HTR-8/SVneo (cell line): ENCODE measurements at places on chromosomes 6 and 20.

DNA sequence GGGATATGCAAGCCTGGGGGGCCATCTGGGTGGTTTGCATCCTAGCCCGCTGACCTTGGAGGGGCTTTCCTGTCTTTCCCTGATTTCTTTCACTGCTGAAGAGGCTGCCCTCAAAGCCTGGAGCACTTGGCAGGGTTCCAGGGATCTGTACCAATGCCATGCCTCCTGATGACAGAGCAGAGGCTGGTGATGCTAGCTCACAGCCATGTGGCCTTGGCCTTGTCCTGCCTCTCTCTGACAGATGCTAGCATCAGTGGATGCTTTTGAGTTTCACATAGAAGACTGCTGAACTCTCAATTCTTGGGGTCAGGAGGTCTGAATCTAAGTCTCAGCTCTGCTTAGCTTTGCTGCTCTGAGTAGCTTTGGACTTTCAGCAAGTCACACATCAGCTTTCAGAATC lies 21.9 kb upstream of the RREB1 start:
- DNase-seq, result no peak

DNA sequence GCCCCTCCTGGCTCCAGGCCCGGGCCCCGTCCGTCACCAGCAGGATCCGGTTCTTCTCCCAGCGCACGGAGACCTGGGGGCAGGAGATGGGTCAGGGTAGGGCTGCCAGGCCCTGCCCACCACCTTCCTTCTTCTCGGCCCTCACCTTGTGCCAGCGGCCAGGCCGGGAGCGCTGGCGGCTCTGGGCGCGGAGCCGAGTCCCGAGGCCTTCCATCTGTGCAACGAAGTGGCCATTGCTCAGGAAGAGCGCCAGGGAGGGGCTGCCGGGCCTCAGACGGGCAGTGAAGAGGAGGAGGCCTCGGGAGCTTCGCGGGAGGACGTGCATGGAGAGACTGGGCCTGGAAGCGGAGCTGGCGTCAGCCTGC lies 7.9 kb downstream of the ADRM1 start:
- no peak for DNase-seq

- DNase-seq, result no peak
Measured at GRCh38 chr6:101578306-101578705, 184.8 kb downstream of the GRIK2 start.

GRCh38 chr20:11588875-11589274 lies 328.8 kb upstream of the BTBD3 start:
- no peak for DNase-seq

DNA sequence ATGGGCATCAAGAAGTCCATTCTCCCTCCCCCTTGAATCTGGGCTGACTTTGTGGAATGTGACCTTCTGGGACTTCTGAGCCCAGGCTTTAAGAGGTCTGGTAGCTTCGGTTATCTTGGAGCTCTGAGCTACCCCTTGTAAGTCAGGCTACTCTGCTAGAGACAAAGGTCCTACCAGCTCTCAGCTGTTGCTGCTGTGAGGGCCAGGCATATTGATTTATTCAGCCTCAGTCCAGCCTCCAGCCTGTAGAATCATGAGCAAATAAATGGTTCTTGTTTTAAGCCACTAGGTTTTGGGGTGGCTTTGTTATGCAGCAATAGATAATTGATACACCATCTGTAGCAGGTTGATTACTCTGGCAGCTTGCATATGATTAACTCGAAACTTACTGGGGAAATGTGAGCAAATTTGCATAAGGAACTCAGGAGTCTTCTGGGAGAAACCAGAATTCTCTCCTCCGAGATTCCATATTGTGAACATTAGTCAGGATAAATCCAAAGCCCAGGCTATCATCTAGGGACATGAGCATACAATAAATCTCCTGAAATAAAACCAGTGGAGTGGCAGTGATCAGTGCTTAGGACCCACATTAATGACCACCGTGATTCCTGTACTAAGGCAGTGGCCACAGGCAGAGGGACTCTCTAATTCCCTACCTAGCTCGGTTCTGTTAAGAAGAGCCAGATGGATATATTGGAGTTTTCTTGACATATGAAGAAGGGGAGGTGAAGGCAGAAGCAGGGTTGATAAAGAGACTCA lies 336.1 kb downstream of the CDC5L start:
- no peak for DNase-seq

DNA sequence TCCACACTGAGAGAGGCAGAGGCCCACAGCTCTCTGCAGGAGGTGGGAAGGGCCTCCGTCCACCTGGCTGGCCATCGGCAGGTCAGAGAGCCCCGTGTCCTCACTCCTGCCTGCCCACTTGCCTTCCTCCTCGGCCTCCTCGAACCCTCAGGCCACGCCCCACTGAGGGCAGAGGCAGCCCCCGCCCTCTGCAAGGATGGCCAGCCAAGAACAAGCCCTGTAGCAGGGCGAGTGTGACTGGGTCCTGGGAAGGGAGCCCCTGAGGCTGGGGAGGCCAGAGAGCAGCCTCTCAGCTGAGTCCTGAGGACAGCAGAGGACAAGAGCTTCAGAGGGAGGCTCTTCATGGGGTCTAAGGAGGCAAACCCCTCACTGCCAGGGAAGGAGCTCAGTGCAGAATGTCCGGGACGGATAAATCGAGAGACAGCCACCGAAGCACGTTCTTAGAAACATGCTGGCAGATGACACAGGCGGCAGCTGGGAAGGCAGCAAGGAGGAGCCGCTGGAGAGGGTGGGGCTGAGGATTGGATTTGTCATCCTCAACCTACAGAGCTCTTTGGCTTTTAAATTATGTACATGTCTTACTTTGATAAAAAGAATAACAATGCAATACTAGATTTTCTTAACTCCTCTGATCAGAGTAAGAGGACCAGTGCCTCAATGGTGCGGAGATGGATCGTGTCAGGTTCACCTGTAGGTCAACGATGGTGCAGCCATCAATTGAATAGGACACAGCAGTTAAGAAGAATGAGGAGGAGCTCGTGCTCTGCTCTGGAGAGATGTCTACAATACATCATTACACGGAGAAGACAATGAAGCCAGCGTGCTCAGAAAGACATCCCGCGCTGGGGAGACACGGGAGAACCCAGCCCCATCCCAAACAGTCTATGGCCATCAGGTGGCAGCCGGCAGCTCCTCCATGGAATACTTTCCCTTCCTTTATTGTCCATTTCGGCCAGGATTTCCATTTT lies 53.0 kb downstream of the GNAS-AS1 start:
- DNase-seq, result no peak

GRCh38 chr6:85923013-85923430 lies 280.3 kb upstream of the SYNCRIP start:
- peak; percentile 15 for DNase-seq

DNA sequence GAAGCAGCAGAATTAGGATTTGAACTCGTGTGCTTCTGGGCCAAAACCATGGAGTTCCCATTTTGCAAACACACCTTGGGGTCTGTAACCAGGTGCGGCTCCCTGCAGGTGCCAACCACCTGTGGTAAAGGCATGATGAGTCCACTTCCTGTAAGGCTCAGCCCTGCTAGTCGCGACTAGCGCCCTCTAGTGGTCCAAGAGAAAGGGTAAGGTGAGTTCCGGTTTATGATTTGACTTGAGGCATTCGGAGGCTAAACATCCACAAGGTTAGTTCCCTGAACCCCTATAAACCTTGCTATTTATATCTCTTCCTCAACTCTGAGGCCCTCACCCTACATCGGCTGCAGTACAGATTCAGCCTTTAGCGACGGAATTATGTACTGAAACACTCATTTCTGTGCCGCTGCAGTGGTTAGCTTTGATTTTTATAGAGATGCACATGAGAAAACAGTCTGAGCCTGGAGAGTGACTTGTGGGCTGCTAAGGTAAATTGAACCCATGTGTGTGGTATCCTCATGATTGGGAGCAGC lies 173.4 kb downstream of the PLCB1 start:
- DNase-seq, result no peak

DNA sequence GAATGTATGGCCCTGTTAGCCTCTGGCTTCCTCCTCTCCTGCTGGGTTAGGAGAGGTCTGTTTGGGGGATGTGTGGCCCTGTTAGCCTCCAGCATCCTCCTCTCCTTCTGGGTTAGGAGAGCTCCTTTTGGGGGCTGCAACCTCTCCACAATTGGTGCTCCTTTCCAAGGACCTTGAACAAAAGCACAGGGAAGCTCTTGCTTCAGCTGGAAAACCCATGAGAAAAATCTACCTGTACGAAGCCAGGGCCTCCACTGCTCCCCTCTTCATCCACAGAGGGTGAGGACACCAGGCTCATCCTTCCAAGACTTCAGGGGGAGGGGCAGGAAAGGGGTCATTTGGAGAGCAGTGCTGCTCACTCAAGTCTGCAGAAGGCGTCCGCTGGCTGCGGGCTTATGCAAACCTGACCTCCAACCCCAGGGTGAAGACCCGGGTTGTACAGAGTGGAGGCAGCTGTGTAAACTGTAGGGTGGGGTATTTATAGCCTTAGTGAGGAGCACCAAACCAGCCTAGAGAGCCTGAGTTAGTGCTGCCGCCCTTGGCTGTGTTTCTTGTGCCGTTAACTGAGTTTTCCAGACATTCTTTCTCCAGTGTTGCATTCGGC lies 62.1 kb downstream of the SLC24A3 start:
- no peak for DNase-seq

GRCh38 chr20:50482396-50482981 lies 27.7 kb upstream of the PTPN1 start:
- DNase-seq, result no peak

DNA sequence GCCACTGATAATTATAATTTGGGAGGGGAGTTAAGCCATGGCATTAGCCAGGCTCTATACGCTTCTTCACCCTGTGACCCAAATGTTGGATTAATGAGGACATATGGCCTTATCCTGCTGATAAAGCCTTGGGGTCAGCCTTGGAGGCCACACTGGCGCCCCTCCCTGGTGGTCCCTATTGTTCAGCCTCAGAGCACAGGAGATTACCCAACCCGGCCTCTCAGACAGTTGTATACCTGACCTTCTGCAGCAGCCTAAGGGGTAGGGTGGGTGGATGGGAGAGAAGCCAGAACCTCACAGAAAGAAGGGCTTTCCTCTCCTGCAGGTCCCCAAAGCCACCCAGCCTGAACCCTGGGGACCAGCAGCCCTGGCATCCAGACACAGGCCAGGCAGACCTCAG lies 76.8 kb downstream of the LINC00237 start:
- DNase-seq, result no peak

DNA sequence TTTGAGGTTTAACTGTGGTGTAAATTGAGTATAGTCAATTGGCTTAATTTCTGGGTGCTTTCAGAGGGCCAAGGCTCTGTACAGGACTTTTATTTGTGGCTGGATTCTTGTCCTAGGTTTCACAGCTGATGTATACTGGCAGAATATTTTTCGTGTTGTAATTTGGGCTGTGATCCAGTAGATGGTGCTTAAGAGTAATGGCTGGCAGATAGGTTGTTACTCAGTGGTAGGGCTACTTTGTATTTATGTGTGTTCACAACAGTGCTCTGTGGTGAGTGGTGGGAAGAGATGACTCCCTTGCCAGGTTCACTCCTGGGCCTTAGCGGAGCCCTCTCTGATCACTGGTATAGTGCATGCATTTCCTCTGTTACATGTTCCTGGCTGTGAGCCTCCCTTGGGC lies 34.5 kb upstream of the FERMT1 start:
- DNase-seq, result no peak

- no peak for DNase-seq
Measured at GRCh38 chr6:141956046-141956761, 176.5 kb upstream of the GJE1 start.

- DNase-seq, result no peak
Measured at GRCh38 chr20:62119591-62120364, 2.5 kb upstream of the LSM14B start.
